ENCODE measurements at places on chromosomes 6 and 20.
A peak's percentile ranks its signal among the peaks of the same experiment; 100 is the strongest.

GRCh38 chr20:35490736-35491181 lies 35.4 kb downstream of the CEP250 start:
- peak; percentile 37 for DNase-seq

- no peak for DNase-seq
Observed at GRCh38 chr6:43336382-43336781, 27.8 kb upstream of the CRIP3 start.

DNA sequence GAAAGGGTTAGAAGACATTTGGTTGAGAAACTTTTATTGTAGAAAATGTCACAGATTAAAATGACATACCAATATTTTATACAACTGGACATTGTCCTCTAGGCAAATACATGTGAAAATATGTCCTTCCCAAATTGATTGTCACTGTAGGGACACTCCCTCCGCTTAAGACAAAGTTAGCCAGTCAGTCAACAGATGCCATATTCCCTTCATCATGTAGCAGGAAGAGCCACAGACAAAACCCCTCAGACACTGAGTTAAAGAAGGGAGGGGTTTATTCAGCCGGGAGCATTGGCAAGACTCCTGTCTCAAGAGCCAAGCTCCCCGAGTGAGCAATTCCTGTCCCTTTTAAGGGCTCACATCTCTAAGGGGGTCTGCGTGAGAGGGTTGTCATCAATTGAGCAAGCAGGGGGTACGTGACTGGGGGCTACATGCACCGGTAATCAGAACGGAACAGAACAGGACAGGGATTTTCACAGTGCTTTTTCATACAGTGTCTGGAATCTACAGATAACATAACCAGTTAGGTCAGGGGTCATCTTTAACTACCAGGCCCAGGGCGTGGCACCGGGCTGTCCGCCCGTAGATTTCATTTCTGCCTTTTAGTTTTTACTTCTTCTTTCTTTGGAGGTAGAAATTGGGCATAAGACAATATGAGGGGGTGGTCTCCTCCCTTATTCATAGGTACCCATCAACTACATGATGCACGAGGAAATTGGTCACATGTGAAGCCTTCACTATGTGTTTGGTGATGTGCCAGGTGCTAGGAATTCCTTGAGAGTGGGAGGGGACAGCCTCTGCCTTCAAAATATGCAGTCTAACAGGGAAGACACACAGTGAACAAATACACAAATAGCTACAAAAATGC lies 155.7 kb upstream of the CDYL start:
- no peak for DNase-seq

GRCh38 chr6:149050160-149050559 lies 267.4 kb upstream of the TAB2 start:
- no peak for DNase-seq

DNA sequence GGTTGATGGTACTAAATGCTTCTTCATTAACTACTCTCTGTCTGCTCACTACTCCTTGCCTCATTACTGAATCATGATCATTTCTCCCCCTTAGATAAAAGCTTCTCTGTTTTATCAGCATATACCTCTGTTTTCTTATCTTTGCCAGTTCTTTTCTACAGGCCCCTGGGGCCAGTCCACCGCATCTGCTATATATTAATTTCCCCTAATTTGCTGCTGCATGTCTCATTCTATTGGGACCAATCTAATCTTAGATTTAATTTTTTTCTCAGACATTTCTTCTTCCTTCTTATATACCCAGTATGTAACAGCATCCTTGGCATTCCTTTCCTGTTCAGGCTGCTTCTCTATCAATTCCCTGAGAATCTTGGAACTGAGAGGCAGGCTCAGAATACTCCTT lies 51.2 kb downstream of the GRIK2 start:
- DNase-seq = no peak

All from MM.1S (cell line).